ENCODE measurements at places on chromosomes 4 and X.

DNA sequence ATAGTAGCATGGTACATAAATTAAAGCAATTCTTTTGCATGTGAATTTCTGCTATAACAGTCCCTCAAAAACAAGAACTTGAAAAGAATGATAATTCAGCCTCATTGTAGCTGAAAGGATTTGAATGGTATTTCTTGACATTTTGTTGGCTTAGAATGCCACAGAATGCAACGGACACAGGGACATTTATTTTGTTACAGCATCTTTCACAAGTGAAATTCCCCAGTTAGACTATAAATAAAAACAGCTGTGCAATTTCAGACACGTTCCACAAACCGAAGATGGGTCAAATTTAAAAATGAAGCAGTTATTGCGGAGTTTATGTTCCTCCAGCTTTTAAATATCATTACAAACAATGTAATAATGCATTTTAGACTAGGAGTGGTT is 82.8 kb upstream of the AMELX start:
- DNase-seq: no peak

GRCh38 chr4:164716901-164717300 is 37.0 kb upstream of the SMIM31 start:
- DNase-seq: no peak

- no peak for DNase-seq
These were observed 16.9 kb downstream of the ACOT9 start for GRCh38 chrX:23726191-23726590.

DNA sequence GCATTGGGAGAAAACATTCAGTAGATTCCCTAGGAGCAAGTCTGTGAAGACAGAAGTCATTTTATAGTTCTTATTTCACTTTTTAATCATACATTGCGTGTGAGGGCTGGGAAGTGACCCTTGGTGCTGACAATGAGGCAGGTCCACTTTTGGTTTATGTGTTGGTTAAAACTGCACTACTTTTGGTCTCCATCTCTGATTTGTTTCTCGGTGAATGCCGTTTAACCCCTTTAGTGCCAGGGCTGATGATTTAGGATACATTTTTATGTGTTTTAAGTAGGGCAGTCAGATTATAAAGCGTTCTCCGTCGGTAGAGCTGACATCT is 110.4 kb downstream of the AFF1 start:
- no peak for DNase-seq
